ENCODE measurements at places on chromosomes 6 and 20. TPM values are rescaled to one million over a fixed set of nuclear protein-coding genes. Genes with fewer than 3 reads are reported as not detected.
A peak's percentile ranks its signal among the peaks of the same experiment; 100 is the strongest.

SLC12A5 gene
- 2.4 TPM for total RNA-seq

CDSN gene
- not detected for total RNA-seq

CNR1 gene
- 10.4 TPM for total RNA-seq

PPP1R16B gene
- 13.4 TPM for total RNA-seq

KIAA0408 gene
- 1.9 TPM for total RNA-seq

XKR7 gene
- not detected for total RNA-seq

ID4 gene
- total RNA-seq, result 111 TPM

HLA-DOB gene
- 2.8 TPM for total RNA-seq

C20orf141 gene
- total RNA-seq, result not detected

ENPP4 gene
- total RNA-seq, result 20.4 TPM

SIM1 gene
- not detected for total RNA-seq

GRCh38 chr20:14865731-14866130 lies 528.3 kb upstream of the FLRT3 start:
- no peak for DNase-seq

- DNase-seq, result no peak
Measured at GRCh38 chr20:12965870-12966251, 42.9 kb upstream of the SPTLC3 start.

GRCh38 chr6:17867880-17868279 lies 119.6 kb downstream of the KIF13A start:
- DNase-seq, result no peak

GRCh38 chr20:35093267-35093884 lies 769 bp upstream of the TRPC4AP start:
- no peak for DNase-seq

- no peak for DNase-seq
Measured at GRCh38 chr6:69220375-69220774, 576.4 kb downstream of the LMBRD1 start.

DNA sequence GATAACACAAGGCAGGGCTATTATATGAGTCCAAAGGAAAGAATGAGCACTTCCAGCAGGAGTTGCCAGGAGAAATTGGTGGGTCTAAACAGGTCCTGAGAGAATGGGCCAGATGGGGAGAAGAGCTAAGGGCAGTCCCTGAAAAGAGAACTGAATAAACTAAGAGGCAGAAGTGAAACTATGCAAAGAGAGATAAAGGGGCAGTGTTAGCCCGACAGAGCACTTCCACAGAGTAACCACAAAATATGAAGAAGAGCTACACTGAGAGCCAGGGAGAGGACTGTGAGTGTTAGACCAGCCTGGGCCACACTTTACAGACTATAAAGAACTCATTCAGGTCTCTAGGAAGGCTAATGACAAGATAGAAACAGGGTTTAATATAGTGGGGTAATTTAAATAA lies 43.8 kb downstream of the RALGAPA2 start:
- DNase-seq, result no peak

DNA sequence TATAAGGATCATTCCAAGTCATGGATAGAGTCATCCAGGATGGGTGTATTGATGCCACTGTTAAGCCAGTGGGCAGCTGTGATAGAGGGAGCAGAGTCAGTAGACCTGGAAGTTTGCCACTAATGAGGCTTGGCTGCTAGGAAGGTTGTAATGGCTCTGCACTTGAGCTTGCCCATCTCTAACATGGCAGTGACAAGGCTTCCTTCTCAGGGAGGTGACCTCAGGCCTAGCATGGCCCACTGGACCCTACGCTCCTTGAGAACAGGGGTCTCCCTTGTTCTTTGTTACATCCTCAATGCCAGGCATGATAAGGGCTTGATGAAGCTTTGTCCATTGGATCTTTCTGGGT lies 155.1 kb downstream of the CD83 start:
- no peak for DNase-seq

GRCh38 chr6:3019065-3019464 lies 19.4 kb downstream of the NQO2 start:
- DNase-seq, result no peak

GRCh38 chr20:60255866-60256265 lies 297.6 kb downstream of the CDH26 start:
- DNase-seq, result no peak

DNA sequence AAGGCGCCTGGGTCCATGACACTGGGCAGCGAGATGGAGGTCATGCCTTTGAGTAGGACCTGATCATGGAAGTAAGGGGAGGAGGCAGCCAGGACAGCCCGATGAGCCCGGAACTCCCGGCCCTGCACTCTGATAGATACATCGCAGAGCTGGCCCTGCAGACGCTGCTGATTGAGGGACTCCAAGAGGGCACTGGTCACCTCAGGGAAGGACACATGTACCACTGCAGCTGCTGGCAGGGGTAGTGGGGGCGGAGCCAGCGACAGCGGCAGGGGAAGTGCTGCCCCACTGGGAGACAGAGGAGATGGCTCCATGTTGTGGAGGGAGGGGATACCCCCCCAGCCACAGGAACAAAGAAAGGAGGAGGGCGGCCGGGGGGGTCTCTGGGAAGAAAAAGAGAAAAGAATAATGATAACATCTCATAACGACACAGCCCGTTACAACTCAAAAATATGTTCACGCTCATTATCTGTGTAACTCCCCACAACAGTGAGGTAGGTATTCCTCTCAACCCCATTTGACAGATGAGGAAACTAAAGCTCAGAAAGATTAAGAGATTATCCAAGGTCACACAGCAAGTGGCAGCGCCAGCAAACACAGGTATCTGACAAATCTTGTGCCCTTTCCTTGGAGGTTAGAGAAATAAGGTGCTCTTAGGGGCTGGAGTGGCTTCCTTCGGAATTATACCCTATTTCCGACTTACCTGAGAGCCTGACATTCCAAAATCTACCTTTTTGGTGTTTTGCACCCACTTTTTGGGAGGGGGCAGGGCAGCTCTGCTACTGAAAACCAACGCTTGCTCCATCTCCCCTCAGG lies 733 bp downstream of the ZBTB22 start:
- DNase-seq, result no peak

GRCh38 chr20:40532103-40532502 lies 156.9 kb downstream of the MAFB start:
- no peak for DNase-seq

- DNase-seq, result no peak
Measured at GRCh38 chr20:23451956-23452487, 654 bp downstream of the CST11 start.

DNA sequence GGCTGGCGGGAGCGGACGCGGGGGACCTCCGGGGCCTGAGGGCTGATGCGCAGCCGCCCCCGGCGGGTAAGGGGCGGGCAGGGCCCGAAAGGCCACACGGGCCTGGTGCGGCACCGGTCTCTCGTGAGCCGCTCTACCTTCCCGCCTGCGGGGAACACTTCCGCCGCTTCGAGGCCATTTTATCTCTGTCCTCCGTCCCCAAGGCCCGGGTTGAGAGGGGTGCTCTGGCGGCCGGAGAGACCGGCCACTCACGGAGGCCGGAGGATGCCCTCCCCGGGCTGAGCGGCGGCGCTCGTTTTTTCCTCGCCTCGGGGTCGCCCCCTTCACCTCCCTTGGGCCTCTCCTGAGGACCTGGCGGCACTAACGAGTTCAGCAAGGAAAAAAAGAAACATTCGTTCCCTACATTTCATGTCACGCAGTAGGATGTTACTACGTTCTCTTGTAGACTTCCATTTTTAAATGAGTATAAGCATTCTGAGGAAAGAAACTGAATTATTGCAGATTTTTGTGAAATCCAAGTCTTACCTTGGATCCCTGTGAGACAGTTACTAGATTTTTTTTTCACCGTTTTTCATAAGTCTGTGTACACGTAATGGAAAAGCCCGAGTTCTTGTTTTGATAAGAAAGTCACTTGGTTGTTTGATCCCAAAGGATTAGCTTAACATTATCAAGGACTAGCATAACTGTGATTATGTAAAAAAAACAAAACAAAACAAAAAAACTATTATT lies 575 bp downstream of the WTAP start:
- peak; percentile 68 for DNase-seq

DNA sequence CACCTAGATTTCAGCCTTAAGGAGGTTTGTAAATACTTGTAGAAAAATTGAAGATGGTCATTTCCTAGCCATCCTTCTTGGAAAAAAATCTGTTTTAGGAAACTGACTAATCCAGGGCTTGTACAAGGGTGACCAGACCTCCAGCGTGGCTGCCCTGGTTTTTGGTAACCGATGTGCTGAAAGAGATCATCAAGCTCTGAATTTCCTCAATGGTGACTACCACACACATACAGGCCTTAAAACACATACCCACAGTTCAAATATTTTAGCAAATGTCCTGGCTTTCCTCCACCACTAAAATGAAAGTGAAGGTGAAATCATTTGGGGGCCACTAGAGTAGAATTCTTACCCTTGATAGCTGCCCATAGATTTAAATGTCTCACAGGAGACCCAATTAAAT lies 215.3 kb upstream of the SUPT3H start:
- no peak for DNase-seq

All from aorta (tissue), 5 donors.